Mammary epithelial cell (primary cell): ENCODE measurements at places on chromosomes 7 and 10.

DNA sequence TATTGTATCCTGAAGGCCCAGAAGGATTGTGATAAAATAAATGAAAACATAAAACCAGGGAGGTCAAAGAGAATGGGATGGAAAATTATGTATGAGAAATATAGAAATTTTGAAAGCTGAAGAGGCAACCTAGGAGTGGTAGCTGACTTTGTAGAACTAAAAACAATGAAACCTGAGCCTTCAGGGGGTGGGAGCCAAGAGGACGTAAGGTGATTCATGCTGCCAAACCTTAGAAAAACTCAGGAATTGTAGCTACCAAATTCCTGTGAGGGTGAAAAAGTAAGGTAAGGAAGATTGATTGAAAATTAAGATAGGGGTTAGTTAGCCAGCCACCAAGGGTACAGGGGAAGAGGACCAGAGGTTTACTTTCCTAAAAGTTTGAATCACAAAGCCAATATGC, 213.2 kb downstream of the KCND2 start:
- DNase-seq = no peak

DNA sequence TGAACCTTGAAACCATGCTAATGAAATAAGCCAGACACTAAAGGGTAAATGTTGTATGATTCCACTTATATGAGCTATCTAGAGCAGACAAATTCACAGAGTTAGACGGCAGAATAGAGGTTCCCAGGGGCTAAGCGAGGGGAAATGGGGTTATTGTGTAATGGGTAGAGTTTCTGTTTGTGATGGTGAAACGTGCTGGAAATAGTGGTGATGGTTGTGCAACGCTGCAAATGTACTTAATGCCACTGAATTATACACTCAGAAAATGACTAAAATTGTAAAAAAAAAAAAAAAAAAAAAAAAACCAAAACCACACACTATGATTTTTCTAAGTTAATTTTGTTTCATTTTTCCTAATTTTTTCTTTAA, 30.0 kb downstream of the SFXN4 start:
- no peak for DNase-seq

DNA sequence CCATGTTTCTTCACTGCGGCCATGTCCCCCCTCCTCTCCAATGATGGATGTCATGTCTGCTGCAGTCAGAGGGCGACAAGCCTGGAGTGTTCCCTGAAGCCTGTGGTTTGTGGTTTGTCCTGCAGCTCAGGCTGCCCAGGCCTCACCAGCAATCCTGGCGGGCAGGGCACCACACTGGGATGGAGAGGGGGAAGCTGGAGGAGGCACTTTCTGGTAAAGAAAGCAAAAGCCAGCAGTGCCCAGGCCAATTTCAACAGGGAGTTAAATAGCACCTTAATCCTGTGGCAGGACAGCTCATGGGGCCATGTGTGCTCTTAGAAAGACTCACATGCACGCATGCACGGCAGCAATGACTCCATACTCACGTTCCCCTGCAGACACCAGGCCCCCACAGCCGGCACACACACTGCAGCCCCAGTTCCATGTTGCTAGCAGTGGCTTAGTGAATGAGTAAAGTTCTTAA, 158.3 kb downstream of the EGFR start:
- no peak for DNase-seq

DNA sequence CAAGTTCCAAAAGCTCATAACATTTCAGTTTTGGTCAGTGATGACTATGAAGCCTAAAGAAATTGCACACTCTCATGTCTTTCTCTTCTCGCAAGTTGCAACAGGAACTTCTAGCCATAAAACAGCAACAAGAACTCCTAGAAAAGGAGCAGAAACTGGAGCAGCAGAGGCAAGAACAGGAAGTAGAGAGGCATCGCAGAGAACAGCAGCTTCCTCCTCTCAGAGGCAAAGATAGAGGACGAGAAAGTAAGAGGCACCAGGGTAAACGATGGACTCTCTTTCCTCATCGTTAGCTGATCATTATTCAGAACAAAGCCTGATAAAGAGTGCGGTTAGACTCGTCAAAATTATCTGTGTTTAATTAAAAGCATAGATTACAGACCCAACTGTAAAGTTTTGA, 94.7 kb downstream of the HDAC9 start:
- no peak for DNase-seq

GRCh38 chr7:42174391-42174912, 62.6 kb downstream of the GLI3 start:
- no peak for DNase-seq

- no peak for DNase-seq
These were observed 61.8 kb downstream of the IKZF1 start for GRCh38 chr7:50366311-50366710.

GRCh38 chr7:155774947-155775346, 37.3 kb downstream of the SHH start:
- no peak for DNase-seq

GRCh38 chr10:33145451-33146188, 187.6 kb upstream of the ITGB1 start:
- DNase-seq = peak; percentile 64

GRCh38 chr10:13712837-13713581, 126.2 kb downstream of the PRPF18 start:
- DNase-seq = peak; percentile 86
